ENCODE measurements at places on chromosomes 2 and 18.

- no peak for DNase-seq
Measured at GRCh38 chr2:111041398-111042202, 79.1 kb upstream of the BCL2L11 start.

- no peak for DNase-seq
Measured at GRCh38 chr2:216308576-216308975, 63.7 kb downstream of the MARCHF4 start.

DNA sequence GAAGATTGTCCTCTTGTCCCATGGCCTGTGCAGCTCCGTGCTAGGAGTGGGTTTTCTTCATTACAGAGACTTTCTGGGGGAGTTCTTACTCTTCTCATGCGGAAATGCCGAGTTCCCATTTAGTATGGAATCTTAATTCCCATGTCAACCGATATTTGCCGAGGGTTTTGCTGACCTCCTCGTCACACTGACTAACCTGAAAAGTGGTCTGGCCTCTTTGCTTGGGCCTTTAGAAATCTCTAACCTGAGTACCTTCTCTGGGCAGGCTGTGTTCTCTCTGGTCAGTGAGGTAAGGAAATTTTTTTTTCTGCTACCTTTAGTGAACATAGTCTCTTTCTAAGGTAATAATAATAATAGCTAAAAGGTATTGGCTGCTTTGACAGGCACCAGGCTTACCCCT is 10.9 kb upstream of the EML6 start:
- no peak for DNase-seq

GRCh38 chr18:39962546-39962945 is 1992.5 kb upstream of the PIK3C3 start:
- DNase-seq, result no peak

DNA sequence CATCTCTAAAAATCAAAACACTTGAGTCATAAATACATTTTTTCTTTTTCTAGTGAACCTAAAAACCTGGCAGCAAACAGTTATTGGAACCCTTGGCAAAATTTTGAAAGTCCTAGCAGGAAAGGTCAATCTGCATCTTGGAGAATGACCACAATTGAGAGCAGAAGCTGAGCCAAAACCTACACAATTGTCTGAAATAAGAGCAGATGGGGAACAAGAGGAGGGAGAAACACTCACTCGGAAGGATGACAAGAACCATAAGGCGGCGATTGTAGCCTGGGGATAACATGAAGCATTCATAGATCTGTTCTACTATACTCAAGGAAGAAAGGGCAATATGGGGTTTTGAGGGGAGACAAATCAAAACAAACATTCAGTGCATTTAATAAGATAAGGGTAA is 117.0 kb downstream of the CHN1 start:
- no peak for DNase-seq

GRCh38 chr2:76157531-76157930 is 446.8 kb upstream of the GCFC2 start:
- no peak for DNase-seq

GRCh38 chr18:60092073-60092472 is 192.3 kb downstream of the PMAIP1 start:
- no peak for DNase-seq

DNA sequence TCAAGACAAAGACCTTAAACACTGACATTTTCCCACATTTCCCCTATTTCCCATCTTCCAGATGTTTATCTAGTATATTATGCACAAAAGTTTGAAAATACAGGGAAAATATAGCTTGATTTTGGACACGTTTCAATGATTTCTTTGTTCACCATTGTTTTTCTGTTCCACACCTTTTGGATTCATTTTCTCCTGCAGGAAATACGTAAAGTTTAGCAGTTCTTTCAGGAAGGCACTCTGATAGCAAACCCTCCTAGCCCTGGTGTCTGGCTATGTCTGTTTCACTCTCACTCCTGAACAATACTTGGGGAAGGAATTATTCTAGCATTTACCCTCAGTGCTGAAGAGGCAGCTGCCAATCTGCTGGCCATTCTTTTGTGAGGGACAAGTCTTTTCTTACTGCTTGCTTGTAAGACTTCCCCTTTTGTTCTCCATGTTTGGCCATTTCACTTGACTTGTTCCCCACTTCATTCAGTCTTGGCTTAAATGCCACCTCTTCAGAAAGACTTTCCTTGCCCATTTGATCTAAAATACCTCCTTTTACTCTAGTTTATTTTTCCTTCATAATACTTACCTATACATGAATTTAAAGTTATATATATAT is 195.4 kb downstream of the RNF152 start:
- DNase-seq, result no peak

- no peak for DNase-seq
Measured at GRCh38 chr2:38279201-38279600, 97.9 kb downstream of the ATL2 start.

DNA sequence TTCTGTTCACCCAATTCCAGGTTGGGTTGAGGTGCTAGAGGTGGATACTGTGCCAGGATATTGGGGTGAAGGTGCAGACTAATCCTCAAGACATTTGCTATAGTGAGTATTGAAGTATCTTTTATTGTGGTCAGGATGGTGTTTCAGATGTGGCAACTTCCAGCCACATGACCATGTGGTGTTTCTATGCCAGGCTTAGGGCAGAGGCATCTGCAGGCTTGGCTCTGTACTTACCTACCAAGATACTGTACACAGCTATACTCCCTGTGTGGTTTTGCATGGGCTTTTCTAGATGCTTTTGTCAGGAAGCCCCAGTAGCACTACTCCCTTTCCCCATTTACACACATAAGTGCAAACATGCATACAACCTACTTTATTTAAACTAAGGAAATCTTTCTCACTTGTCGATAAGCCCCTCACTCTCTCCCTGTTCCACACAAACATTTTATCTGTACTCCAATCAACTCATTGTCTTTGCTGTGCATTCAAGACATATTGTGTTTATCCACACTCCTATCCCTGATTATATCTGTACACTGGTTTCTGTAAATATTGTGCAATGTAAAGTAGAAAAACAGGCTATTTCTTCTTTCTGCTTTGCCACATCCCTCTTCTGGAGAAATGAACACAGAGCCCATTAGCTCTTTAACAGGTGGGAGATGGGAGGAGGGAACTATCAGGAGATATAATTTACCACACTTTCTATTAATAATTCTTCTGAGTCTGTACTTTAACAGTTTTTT is 12.3 kb downstream of the ARL6IP6 start:
- DNase-seq, result no peak

GRCh38 chr18:62357079-62357719 is 32.1 kb downstream of the TNFRSF11A start:
- DNase-seq, result no peak

GRCh38 chr2:84931384-84931821 is 25.9 kb downstream of the TMSB10 start:
- no peak for DNase-seq

- DNase-seq, result no peak
Measured at GRCh38 chr18:11831921-11832320, 19.3 kb upstream of the CHMP1B start.

- DNase-seq, result no peak
Measured at GRCh38 chr2:201678401-201678800, 20.0 kb downstream of the MPP4 start.

GRCh38 chr2:25473758-25474340 is 132.1 kb upstream of the DNMT3A start:
- no peak for DNase-seq

DNA sequence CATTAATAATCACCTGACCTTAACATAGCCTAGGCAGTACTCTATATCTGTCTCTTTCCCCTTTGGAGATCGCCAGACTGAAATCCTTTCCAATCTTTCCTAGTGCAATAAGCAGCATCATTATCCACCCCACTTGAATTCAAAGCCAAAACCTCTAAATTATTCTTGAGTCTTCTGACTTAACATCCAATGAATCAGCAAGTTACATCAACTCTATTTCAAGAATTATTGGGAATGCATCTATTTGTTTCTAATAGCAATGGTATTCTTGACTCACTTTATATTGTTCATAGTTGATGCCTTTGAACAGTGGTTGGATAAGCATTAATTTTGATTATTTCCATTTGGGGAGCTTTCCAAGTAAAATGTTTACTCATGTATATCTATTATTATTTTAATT is 144.8 kb downstream of the ZNF804A start:
- no peak for DNase-seq

DNA sequence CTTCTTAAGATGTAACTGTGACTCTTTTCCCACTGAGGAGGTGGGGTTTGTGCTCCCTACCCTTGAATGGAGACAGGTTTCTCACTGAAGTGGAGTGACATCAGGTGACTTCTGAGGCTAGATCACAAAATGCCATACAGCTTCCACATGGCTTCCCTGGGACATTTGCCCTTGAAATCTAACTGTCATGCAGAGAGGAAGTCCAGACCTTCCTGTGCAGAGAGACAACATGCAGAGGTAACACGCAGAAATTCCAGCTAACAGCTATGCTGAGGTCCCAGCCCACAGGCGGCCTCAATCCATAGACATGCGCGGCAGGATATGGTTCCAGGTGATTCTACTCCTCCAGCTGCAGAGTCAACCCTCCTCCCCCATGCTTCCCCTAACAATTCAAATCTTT is 119.0 kb downstream of the TRIB2 start:
- DNase-seq, result no peak

- DNase-seq, result no peak
Measured at GRCh38 chr18:77658299-77658662, 408.6 kb downstream of the GALR1 start.

GRCh38 chr2:232420073-232420454 is 13.4 kb downstream of the ALPG start:
- DNase-seq, result no peak

DNA sequence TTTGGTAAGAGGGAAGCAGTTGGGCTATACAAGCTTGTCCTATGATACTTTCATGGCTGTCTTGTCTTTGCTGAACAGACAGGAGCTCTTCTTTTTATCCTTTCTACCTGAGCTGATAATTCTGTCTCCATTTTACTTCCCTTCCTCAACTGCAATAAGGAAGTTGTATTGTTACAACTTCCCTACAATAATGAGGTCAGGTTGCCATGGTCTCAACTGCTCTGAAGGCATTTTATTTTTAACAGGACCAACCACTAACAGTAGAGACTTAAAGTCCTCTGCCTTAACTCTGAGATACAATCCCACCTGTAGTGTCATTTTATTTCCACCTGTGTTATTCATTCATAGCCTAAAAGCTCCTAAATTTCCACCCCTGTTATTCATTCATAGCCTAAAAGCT is 118.6 kb upstream of the PGAP1 start:
- DNase-seq, result no peak

GRCh38 chr18:55477860-55478581 is 110.0 kb downstream of the TCF4 start:
- DNase-seq, result no peak

- DNase-seq, result no peak
Measured at GRCh38 chr2:96167407-96168013, 22.3 kb upstream of the DUSP2 start.

- DNase-seq, result no peak
Measured at GRCh38 chr2:108637304-108637669, 82.0 kb upstream of the RANBP2 start.

DNA sequence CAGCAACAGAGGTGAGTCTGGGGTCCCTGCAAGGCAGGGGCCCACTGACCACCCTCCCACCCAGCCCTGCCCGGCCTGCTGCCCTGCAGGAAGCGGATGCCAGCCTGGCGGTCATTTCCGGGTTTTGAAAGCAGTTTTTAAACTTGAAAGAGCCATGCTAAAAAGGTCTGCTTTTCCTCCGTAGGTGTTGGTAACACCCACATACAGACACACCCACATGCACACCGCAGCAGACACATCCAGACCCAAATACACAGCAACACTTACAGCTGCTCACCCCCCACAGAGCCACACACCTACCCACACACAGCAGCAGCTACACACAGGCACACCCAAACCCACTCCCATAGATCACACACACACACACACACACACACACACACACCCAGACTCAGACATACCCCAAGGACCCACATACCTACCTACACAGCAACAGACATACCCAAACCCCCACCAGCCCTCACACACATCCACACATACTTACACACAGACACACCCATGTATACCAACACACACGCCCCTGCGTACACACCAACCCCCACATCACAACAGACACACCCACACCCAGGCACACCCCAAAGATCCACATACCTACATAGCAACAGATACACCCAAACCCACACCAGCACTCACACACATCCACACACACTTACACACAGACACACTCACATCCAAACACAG is 7.6 kb downstream of the ZFP36L2 start:
- DNase-seq, result no peak

GRCh38 chr2:190462611-190463010 is 54.5 kb downstream of the MFSD6 start:
- no peak for DNase-seq

DNA sequence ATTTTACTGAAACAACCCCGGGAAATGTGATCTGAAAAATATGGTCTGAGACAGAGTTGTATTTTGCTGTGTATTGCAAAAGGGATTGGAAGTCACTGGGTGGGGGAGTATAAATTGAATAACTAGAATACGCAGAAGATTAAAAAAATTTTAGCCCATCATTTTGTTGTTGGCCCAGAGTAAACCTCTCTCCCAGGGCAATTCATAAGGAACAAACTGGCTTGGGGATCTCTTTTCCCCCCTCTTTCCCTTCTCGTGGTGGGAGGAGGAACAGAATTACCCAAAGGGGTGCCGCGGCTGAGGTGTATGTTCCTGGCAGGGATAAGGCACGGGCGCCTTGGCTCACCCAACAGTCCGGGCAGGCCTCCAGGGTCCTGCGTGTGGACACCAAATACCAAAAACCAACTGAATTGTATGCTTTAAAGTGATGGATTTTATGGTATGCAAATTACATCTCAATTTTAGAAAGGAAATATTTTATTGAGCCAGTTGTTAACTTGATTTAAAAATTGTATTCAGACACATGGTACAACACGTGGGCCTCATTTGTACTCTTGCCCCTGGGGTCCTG is 121.2 kb upstream of the SPRED2 start:
- DNase-seq, result no peak

Data from stimulated activated CD8-positive, alpha-beta memory T cell treated with anti-CD3 and anti-CD28 coated beads, Interleukin-7, amount 100 ng/mL, for 24 hours (primary cell).